ENCODE measurements at places on chromosomes 6 and 20.

- no peak overlapping the region for H3K4me3 ChIP-seq
- no peak overlapping the region for H3K27ac ChIP-seq
- DNase-seq = no peak
- no peaks in the 10 kb centered on the region for H3K27me3 ChIP-seq
- H3K4me1 ChIP-seq = no peaks in the 10 kb centered on the region
These were observed 77.5 kb upstream of the GJE1 start for GRCh38 chr6:142055219-142055618.

GRCh38 chr6:161917645-161918044 is 643.8 kb upstream of the AGPAT4 start:
- no peak overlapping the region for H3K27ac ChIP-seq
- peaks cover 8% of the 10 kb centered on the region for H3K4me1 ChIP-seq
- no peaks in the 10 kb centered on the region for H3K36me3 ChIP-seq
- DNase-seq = peak; percentile 20

- no peak for DNase-seq
- no peak overlapping the region for H3K27ac ChIP-seq
- no peak overlapping the region for H3K4me3 ChIP-seq
These were observed 106.4 kb upstream of the PTPN1 start for GRCh38 chr20:50403565-50404418.

- no peaks in the 10 kb centered on the region for H3K27me3 ChIP-seq
- peak overlapping the region; percentile 67 for H3K27ac ChIP-seq
- H3K36me3 ChIP-seq = no peaks in the 10 kb centered on the region
- DNase-seq = peak; percentile 96
- peaks cover 52% of the 10 kb centered on the region for H3K4me1 ChIP-seq
- peak overlapping the region; percentile 60 for H3K4me3 ChIP-seq
These were observed 49.6 kb upstream of the PTPRK start for GRCh38 chr6:128569732-128570679.

DNA sequence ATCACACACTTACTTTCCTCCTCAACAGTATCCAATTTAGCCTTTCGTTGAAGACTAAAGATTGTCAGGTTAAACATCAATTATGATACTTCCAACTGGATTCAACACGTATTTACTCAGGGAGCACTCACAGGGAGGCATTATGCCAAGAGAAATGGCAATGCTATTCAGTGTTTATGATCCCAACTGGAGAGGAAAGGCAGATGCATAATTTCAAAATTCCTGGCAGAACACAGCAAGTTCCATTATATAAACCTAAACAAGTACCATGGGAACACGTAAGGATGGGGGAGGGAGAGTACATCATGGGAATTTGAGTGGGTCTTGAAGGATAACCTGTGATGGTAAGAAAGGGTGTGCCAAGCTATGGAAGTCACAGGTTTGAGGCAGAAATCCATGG is 112.7 kb downstream of the ISM1 start:
- H3K4me3 ChIP-seq = no peak overlapping the region
- no peak for DNase-seq
- no peaks in the 10 kb centered on the region for H3K36me3 ChIP-seq
- H3K27me3 ChIP-seq = no peaks in the 10 kb centered on the region

DNA sequence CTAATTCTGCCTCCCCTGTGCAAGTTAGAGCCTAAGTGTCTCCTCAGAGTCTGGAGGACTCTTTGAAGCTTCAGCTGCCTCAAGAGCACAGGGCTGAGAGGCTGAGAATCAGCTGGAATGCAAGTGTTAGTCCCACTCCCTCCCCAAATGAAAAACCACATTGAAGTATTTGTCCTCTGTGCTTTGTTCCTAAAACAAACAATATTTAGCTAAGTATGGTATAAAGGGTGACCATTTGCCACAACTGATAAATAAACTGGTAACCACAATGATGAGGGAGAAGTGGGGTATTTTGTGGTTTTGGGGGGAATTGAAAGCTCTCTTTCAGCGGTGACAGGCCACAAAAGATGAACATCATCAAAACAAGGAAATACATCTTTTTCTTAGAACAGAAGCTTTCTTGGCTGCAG is 91.7 kb upstream of the HDDC2 start:
- H3K27ac ChIP-seq = no peak overlapping the region
- no peak for DNase-seq
- no peaks in the 10 kb centered on the region for H3K36me3 ChIP-seq
- H3K4me1 ChIP-seq = no peaks in the 10 kb centered on the region
- H3K27me3 ChIP-seq = no peaks in the 10 kb centered on the region
